ENCODE measurements at places on chromosomes 7 and 10.

DNA sequence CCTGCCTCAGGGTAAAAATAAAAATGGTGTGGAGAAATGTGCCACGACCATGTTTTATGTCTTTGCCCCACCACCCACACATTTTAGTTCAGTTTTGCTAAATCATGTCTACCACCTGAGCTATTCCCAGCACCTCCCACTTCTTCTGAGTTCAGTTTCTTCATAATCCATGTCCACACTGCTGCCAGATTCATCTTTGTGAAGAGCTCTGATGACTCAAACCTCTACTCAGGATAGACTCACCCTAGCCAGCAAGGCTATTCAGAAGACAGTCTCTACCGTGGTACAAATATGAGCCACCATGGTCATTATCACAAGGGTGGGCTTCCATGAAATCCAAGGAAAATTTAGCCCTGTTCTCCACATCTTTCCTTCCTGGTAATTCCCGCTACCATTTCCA, 231.1 kb upstream of the PRKCQ start:
- DNase-seq, result no peak

- no peak for DNase-seq
Observed at GRCh38 chr10:72276421-72277339, 3.0 kb downstream of the DDIT4 start.

- DNase-seq, result no peak
Observed at GRCh38 chr7:134761266-134761665, 18.2 kb upstream of the CALD1 start.

GRCh38 chr7:142795339-142795863, 24.6 kb downstream of the PRSS2 start:
- peak; percentile 67 for DNase-seq

GRCh38 chr10:97690133-97690532, 3.1 kb upstream of the AVPI1 start:
- DNase-seq, result no peak

GRCh38 chr7:90242369-90243168, 2.4 kb upstream of the CFAP69 start:
- DNase-seq, result no peak

- no peak for DNase-seq
Observed at GRCh38 chr7:137934941-137935883, 66.7 kb downstream of the CREB3L2 start.

- DNase-seq, result no peak
Observed at GRCh38 chr10:70850097-70850496, 34.3 kb downstream of the SGPL1 start.

GRCh38 chr10:69498711-69499471, 47.6 kb downstream of the TSPAN15 start:
- DNase-seq, result no peak

DNA sequence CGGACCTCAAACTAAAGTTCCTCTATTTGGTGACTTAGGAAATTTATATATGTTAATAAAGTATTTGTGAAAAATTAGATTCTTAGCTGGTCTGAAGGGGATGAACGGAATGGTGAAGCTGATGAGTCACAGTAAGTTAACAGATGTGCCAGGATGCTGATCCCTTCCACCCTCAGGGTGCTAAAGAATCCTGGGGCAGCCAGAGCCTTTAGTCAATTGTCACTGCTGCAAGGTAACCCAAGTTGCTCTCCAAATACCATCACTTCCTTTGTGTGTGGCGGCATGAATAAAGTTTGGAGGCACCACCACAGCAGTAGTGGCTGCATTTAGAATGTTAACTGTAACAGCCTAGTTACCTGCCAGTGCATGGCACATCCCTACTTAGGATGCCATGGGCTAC, 222.6 kb upstream of the PPP1R3A start:
- DNase-seq, result no peak

DNA sequence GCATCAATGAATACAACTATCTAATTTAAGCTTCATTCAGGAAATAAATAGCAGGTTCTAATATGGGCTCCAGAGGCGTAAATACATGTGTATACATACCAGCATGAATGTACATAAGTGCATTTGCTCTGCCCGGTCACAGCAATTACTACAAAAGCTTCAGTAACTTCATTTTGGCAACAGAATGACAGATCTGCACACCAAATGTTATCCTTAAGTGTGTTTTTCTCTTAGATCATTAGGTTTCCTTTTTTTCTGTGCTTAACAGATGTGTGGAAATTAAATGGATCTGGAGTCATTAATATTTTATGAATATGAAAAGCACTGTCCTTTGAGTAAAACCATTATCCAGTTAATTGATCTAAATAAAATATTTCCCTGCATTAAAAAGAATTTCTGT, 159.0 kb upstream of the MEOX2 start:
- DNase-seq, result no peak

GRCh38 chr10:88156341-88156740, 292.9 kb downstream of the PTEN start:
- DNase-seq, result no peak

- no peak for DNase-seq
Observed at GRCh38 chr7:7351832-7352231, 169.5 kb downstream of the C1GALT1 start.

DNA sequence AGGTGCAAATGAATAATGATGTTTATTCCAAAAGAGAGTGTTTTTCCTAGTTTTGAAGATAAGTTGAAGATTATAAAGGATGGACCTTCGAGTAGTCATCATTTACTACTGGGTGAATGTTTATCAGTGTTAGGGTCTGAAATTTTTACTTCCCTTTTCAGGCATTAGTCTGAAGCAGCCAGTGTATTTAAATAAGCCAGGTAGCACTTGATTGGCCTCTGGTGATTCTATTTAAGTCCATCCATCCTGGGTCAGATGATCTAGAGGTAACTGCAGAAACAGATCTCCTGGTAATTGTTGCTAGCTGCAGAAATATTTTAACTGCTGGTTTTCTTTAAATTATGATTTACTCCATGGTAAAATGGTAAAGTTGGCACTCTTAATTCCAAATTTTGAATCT, 34.1 kb upstream of the AGR2 start:
- DNase-seq, result no peak

- DNase-seq, result no peak
Observed at GRCh38 chr10:33055625-33056024, 97.6 kb upstream of the ITGB1 start.

- no peak for DNase-seq
Observed at GRCh38 chr10:69839696-69840345, 38.1 kb downstream of the COL13A1 start.

GRCh38 chr10:56296618-56297017, 64.4 kb downstream of the ZWINT start:
- no peak for DNase-seq

DNA sequence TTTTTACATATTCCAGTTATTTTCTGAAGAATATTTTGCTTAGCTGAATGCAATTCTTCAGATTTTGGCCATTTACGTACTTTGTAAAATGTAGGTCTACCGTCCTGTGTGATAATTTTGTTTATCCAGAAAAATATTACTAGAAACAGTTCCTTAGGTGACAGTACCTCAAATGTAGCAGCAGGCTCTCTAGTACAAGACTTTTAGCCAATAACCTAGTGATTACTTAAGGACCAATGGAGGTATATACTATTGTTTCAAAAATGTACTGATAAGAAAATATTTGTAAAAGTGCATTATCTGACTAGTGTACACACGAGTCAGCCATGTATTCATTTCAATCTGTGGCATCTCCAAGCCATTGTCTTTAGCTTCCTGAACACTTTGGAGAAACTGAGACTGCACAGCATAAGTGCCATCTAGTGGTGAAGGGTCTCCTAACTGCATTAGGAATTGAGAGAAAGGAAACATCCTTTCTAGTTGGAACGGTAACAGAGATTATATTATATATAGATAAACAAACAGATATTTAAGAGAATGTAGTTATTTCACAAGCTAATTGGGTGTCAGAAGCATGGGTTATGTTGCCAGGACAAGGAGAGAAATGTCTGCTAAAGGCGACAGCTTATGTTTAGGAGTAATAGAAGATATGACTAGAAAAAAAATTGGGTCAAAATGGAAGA, 23.7 kb downstream of the RTKN2 start:
- DNase-seq, result peak; percentile 67

DNA sequence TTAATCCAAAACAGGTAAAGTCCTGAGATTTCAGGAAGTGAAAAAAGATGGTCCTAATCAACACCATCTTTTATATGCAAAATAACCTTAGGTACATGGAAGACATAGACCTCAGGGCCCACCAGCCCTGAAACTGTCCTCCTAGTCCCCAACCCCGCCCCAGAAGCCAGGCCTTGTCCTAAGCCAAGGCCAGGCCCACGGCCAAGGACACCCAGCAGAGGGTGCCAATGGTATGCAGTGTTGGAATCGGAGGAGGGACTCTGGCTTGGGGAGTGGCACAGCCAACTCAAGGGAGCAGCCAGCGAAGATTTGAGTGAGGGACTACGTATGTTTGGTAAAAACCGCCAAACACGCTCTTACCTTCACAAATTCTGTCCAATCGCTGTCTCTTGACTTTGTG, 96.7 kb downstream of the ZRANB1 start:
- no peak for DNase-seq

DNA sequence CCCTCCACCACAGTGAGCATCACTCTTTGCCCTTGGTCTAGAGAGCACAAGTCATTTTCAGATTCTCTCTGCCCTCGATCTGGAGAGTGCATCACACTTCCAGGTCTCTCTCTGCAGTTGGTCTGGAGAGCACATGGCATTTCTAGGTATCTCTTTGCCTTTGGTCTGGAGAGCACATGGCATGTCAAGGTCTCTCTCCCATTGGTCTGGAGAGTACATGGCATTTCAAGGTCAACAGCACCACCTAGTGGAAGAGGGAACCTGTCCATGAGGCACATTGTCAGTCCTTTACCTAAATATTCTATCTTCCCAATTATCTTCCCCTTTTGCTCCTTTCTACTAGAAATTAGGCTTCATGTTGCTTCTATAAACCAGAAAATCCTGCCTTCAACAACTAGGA, 1139.4 kb downstream of the XPNPEP1 start:
- DNase-seq, result no peak

DNA sequence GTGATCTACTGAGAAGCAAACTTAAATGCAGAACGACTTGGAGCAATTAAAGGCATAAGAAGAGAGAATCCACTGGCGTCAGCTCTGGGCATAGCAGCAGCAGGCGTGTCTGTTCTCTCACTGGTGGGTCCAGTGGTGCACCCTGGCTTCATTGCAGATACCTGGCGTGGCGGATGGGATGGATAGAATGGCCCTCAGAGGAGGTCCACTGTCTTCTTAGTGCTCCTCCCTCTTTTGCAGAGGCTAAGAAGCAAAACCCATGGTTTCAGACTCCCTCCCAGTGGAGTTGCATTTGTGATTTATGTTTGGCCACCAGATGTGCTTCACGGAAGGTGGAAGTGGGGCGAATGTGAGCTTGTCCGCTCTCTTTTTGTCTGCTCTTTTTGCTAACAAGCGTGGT, 28.4 kb upstream of the PRKAG2 start:
- DNase-seq, result no peak

DNA sequence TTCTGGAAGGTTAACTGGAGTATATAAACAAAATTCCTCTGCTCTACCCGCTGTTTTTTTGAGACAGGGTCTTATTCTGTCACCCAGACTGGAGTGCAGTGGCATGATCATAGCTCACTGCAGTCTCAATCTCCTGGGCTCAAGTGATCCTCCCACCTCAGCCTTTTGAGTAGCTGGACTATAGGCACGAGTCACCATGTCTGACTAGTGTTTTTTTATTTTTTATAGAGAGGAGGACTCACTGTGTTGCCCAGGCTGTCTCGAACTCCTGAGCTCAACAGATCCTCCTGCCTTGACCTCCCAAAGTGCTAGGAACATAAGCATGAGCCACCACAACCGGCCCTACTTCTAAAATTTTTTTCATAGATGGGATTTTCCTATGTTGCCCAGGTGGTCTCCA, 2.2 kb downstream of the RAB18 start:
- DNase-seq, result no peak

DNA sequence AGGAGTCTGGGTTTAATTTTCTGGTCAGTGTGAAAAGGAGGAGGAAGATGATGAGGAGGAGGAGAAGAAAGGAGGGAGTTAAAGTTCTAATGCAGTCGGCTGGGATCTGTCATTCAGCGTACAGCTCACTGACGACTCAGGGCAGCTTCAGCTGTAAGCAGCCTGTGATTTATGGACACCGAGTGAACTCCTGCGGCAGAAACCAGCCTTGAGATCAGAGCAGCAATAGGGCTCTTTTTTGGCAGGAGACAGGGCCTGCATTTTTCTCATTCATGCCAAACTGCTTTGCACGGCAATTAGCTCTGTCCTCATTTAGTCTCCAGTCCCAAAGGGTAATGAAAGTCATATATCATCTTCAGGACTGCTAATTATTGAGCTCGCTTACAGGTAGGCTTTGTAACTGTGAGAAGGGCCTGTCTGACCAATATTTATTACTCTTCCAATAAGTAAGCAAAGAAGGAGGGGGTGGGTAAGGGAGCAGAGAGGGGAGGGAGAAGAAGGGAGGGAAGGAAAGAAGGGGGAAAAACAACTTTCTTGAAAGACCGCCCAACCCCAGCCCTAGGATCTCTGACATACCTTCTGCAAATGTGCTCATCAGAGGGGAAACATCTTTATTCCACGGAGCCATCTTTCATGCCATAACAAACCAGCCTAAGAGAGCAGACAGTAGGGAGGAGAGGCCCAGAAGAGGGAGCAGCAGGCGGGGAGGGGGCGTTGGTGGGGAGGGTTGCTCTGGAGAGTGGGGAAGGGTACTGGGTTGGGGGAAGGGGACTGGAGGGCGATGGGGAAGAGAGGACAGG, 48.1 kb upstream of the COMTD1 start:
- DNase-seq, result no peak

DNA sequence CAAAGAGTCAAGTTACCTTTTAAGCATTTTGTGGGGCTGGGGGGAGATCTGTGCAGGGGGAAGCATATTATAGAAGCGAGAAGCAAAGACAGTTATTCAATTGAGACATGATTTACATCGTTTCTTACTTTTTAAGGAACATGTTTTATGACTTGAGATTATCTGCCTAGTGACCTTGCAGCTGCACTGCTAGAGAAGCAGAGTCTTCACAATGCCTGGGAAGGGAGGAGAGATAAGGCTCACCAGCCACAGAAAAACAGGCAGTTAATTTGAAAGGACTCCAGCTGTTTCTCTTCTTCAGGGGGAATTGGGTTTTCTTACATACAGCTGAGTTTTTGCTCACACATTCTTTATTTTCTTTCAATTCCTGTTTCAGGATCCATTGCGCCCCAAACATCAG, 31.0 kb downstream of the PHYH start:
- DNase-seq, result no peak

DNA sequence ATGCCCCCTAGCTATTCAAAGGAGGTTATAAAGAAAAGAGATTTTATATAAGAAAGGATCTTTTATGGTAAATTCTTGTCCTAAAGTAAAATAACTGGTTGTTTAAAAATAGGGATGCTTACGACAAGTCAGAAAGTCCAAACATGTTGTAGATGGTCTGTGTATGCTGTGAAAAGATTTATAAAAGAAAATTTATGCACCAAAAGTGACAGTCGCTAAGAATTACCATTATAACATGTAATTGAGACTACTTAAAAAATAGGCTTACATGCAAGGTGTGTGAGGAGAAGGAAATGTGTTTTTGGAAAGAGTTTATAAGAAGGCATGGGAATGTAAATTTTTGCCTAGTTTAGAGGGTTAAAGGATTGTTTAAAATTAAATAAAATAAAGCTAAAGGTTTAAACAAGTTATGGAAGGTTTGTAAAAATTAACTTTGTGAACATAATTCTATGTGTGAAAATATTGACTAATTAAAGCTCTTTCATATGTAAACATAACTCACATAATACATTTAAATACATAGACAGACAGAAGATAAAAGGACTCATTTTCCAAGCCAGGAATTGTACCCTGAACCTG, 118.5 kb downstream of the LYZL1 start:
- no peak for DNase-seq

- DNase-seq, result no peak
Observed at GRCh38 chr10:113866551-113867394, 12.3 kb downstream of the NHLRC2 start.

All from stimulated activated CD4-positive, alpha-beta T cell treated with anti-CD3 and anti-CD28 coated beads, Interleukin-4, amount 100 ng/mL, for 24 hours (primary cell).